ENCODE measurements at places on chromosomes 3 and 15. TPM values are rescaled to one million over a fixed set of nuclear protein-coding genes. Genes with fewer than 3 reads are reported as not detected.

Gene ZNF620
- 0.87 TPM for total RNA-seq

Gene NANOGP8
- not detected for total RNA-seq

Gene XXYLT1
- total RNA-seq = 12.1 TPM

Gene SAMD7
- not detected for total RNA-seq

Gene VWA5B2
- total RNA-seq = not detected

Gene ACAN
- 3.0 TPM for total RNA-seq

Gene IGDCC3
- under 0.01 TPM for total RNA-seq

Gene SLC24A5
- not detected for total RNA-seq

Gene GOLGA6B
- total RNA-seq = not detected

Gene CHRM5
- 0.75 TPM for total RNA-seq

Gene SMAD6
- total RNA-seq = 11.0 TPM

Gene CPNE4
- not detected for total RNA-seq

Gene PLSCR2
- total RNA-seq = not detected

Gene C2CD4B
- 0.25 TPM for total RNA-seq

Gene SKOR1
- total RNA-seq = 0.12 TPM

Gene ARRDC4
- 8.4 TPM for total RNA-seq

Gene ZNF662
- total RNA-seq = 1.9 TPM

Gene FOXB1
- not detected for total RNA-seq

Gene CYP19A1
- total RNA-seq = 0.12 TPM

Gene IQCF5
- not detected for total RNA-seq

Gene CLDN1
- 0.55 TPM for total RNA-seq

Gene CHRNA3
- total RNA-seq = not detected

Gene ZNF774
- total RNA-seq = 1.1 TPM

Gene TTBK2
- total RNA-seq = 13.5 TPM

Gene CCDC39
- 0.12 TPM for total RNA-seq

Gene GPR160
- total RNA-seq = 0.50 TPM

Gene CP
- total RNA-seq = not detected

Gene PRRT3
- total RNA-seq = 1.3 TPM

Gene IGF1R
- total RNA-seq = 21.8 TPM

Gene SLC7A14
- total RNA-seq = 0.44 TPM

Gene GNAT1
- total RNA-seq = not detected

Gene ZNF860
- total RNA-seq = 0.37 TPM

Gene RARB
- total RNA-seq = 44.8 TPM

Gene CERS3
- total RNA-seq = not detected

Gene MRPL46
- 16.9 TPM for total RNA-seq

Gene FBXO40
- under 0.01 TPM for total RNA-seq

Gene CNTN4
- total RNA-seq = 1.00 TPM

Gene PTX3
- total RNA-seq = 186 TPM

Gene NIPA2
- 67.6 TPM for total RNA-seq

Gene ZNF385D
- 0.75 TPM for total RNA-seq

Gene IL17RE
- 2.0 TPM for total RNA-seq

Gene ITIH1
- not detected for total RNA-seq

Gene ASB7
- total RNA-seq = 21.1 TPM

Gene SUSD5
- total RNA-seq = 4.1 TPM

Gene NEO1
- 14.6 TPM for total RNA-seq

Gene THUMPD3
- 60.6 TPM for total RNA-seq

Gene CHRNB4
- not detected for total RNA-seq

Gene TMCO5A
- total RNA-seq = not detected
